ENCODE measurements at places on chromosomes 3 and 15.

GRCh38 chr3:30768703-30769550, 125.5 kb downstream of the GADL1 start:
- DNase-seq = peak; percentile 68

GRCh38 chr3:195386739-195387138, 56.1 kb downstream of the ACAP2 start:
- no peak for DNase-seq

GRCh38 chr3:160210341-160210740, 14.9 kb upstream of the C3orf80 start:
- no peak for DNase-seq

DNA sequence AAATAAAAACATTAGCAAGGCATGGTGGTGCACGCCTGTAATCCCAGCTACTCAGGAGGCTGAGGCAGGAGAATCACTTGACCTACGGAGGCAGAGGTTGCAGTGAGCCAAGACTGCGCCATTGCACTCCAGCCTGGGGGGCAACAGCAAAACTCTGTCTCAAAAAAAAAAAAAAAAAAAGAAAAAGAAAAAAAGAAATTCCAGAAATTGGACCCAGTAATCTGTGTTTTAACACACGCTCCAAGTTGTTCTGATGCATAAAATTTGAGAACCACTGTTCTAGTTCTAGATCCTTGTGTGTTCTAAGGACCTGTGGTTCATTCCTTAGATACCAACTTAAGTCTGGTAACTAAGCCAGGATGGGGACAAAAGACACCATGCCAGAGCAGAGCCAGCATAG, 2.6 kb downstream of the PARP6 start:
- DNase-seq = no peak

GRCh38 chr3:187743195-187744141, 1.8 kb downstream of the BCL6 start:
- DNase-seq = peak; percentile 73
